ENCODE measurements at places on chromosomes 7 and 10.

GRCh38 chr10:84261236-84261915 is 16.5 kb downstream of the RGR start:
- no peak for DNase-seq

DNA sequence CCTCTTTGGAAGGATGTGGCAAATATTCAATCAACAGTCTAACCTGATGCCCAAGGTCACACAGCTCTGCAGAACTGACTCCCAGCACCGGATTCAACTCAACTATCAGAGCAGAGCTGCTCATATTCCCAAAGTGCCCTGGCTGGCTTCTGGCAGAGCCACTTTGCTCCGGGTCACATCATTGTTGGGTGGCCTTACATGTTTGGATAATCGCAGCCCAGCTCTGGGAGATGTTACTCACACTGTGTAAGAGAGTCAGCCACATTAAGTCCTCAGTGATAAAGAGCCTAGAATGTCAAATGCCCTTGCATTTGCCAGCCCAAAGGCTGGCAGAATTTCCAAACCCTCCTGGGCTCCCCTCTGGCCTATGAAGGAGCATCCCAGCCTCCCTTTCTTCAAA is 79.8 kb upstream of the PDE1C start:
- DNase-seq, result no peak

DNA sequence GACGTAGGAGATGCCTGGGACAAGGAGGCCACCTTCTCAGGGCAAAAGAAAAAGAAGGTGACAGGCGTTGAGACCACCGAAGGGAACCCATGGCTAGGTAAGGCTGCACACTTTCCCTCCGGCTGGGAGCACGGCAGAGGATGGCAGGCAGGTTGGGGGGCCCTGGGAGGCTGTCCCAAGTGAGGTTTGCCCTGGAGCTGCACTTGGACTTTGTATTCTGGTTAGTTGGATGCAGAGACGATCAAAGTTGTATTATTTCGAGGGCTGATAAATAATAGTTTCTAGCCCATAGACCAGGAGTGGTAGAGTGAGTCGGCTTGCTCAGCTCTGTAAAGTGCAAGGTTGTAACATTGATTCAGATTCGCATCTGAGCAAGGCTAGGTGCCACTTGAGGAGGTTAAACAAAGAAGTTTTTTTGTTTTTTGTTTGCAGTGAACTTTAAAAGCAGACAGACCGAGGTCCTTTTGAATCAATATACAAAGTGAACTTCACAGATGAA is 608 bp downstream of the ENTPD7 start:
- no peak for DNase-seq

- no peak for DNase-seq
Observed at GRCh38 chr7:28890137-28890536, 68.0 kb downstream of the TRIL start.

- DNase-seq, result no peak
Observed at GRCh38 chr10:75876710-75877109, 445.3 kb downstream of the LRMDA start.

GRCh38 chr10:13851906-13852305 is 265.1 kb downstream of the PRPF18 start:
- DNase-seq, result no peak

DNA sequence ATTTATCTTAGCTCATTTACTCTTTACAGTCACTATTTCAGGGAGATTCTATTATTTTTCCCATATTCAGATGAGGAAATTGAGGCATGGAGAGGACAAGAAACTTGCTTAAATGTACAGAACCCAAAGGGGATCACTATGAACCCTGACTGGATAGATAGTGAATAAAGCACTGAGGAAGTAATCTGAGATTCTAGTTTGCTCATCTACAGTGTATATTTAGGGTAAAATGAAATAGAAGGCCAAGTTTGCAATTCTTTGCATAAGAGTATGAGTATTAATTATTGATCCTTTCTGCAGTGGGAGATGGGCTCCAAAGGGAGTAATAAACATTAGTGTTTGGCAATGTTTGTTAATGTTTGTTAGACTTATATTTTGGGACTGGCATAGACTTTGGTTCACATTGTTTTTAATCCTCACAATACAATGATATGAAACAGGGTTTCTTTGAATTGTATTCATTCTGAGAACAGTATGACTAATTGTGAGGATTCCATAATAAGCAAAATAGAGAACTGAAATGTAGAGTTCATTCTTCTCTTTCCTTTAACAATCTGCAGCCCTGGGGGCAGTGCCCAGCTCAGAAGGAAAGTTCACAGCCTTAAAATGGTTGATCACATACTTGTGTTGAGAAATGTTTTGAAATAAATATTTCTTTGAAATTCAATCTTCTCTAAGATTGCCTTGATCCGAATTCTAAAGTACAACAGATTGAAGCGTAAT is 131.0 kb upstream of the ZNF804B start:
- DNase-seq, result no peak

GRCh38 chr10:11017570-11018431 is at the start of gene CELF2:
CELF2 (plus strand) TSS chr10:11017872; CDS start chr10:11018090, 218 bp downstream.
- no peak for DNase-seq
